ENCODE measurements at places on chromosomes 13 and 19.

DNA sequence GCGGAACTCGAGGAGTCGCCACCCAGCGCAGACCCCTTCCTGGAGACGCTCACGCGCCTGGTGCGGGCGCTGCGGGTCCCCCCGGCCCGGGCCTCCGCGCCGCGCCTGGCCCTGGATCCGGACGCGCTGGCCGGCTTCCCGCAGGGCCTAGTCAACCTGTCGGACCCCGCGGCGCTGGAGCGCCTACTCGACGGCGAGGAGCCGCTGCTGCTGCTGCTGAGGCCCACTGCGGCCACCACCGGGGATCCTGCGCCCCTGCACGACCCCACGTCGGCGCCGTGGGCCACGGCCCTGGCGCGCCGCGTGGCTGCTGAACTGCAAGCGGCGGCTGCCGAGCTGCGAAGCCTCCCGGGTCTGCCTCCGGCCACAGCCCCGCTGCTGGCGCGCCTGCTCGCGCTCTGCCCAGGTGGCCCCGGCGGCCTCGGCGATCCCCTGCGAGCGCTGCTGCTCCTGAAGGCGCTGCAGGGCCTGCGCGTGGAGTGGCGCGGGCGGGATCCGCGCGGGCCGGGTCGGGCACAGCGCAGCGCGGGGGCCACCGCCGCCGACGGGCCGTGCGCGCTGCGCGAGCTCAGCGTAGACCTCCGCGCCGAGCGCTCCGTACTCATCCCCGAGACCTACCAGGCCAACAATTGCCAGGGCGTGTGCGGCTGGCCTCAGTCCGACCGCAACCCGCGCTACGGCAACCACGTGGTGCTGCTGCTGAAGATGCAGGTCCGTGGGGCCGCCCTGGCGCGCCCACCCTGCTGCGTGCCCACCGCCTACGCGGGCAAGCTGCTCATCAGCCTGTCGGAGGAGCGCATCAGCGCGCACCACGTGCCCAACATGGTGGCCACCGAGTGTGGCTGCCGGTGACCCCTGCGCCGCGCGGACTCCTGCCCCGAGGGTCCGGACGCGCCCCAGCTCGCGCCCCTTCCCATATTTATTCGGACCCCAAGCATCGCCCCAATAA, 2.3 kb downstream of the AMH start:
- no peak for DNase-seq
- H3K4me1 ChIP-seq = peaks cover 56% of the 10 kb centered on the region
- H3K4me3 ChIP-seq = peak overlapping the region; percentile 40
- H3K27me3 ChIP-seq = peaks cover 53% of the 10 kb centered on the region
- no peak overlapping the region for H3K27ac ChIP-seq

DNA sequence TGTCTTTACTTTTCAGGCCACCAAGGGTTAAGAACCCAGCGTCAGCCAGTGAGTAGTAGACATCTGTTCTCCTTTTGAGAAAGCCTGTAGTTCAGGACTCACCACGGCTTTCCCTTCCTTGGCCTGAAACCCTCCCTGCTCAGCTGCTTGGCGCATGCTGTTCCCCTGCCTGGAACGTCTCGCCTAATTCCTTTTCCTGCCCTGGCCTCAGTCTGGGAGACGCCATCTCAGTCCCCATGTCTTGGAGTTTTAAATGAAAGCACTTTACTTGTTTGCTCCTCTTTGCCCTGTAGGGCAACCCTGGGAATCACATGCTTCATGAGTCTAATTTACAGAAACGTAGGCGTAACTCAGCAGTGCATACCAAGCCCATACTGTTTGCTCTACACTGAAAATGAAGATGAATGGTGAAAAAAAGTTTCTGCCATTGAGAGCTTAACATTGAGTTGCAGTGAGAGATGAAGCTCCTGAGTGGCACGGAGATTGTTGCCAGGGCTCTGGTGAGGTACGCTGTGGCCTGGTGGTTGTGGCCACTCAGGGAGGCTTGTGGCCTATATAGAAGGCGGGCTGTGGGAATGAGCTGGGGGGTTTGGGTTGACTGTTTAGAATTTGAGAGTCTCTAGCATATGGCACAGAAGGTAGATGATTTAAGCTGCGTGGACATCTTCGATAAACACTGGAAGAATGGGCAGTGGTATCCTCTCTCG, 52.8 kb downstream of the GATAD2A start:
- H3K27me3 ChIP-seq = no peaks in the 10 kb centered on the region
- H3K27ac ChIP-seq = peak overlapping the region; percentile 90
- no peaks in the 10 kb centered on the region for H3K36me3 ChIP-seq
- peak; percentile 61 for DNase-seq

DNA sequence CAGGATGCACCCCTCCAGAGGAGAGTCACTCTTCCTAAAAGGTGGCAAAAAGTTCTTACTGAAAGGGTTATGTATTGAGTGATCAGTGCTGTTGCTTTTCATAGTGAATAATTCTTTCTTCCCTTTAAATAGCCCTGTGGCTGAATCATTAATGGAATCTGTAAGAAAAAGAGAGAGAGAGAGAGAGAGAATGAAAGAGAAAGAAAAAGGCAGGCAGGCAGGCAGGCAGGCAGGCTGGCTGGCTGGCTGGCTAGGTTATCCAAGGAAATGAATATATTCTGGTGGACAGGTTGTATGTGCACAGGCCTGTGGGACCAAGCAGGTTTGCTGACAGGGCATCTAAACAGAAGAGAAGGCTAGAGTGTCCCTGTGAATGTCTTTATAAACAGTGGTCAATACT, 100.5 kb downstream of the DLEU7 start:
- no peak overlapping the region for H3K4me3 ChIP-seq
- DNase-seq = no peak
- H3K4me1 ChIP-seq = no peaks in the 10 kb centered on the region
- H3K27me3 ChIP-seq = no peaks in the 10 kb centered on the region
- H3K36me3 ChIP-seq = no peaks in the 10 kb centered on the region

GRCh38 chr13:26048741-26049140, 3.1 kb downstream of the SHISA2 start:
- no peak overlapping the region for H3K27ac ChIP-seq
- H3K4me3 ChIP-seq = no peak overlapping the region
- peak; percentile 35 for DNase-seq
- H3K36me3 ChIP-seq = no peaks in the 10 kb centered on the region
- peaks cover 23% of the 10 kb centered on the region for H3K4me1 ChIP-seq
- peaks cover 76% of the 10 kb centered on the region for H3K27me3 ChIP-seq

GRCh38 chr13:113927661-113928581, 46.0 kb downstream of the C13orf46 start:
- H3K4me1 ChIP-seq = peaks cover 15% of the 10 kb centered on the region
- peak; percentile 32 for DNase-seq
- H3K27me3 ChIP-seq = peaks cover 6% of the 10 kb centered on the region
- H3K27ac ChIP-seq = peak overlapping the region; percentile 53

GRCh38 chr13:104198801-104199200, 1132.6 kb upstream of the SLC10A2 start:
- no peaks in the 10 kb centered on the region for H3K27me3 ChIP-seq
- H3K4me1 ChIP-seq = no peaks in the 10 kb centered on the region
- DNase-seq = no peak
- H3K4me3 ChIP-seq = no peak overlapping the region
- no peaks in the 10 kb centered on the region for H3K36me3 ChIP-seq

Data from stomach (tissue), 19 donors.